Esophagus squamous epithelium (tissue), 5 donors: ENCODE measurements at places on chromosomes 16 and 17.

- H3K4me1 ChIP-seq: peaks cover 39% of the 10 kb centered on the region
- no peak overlapping the region for H3K4me3 ChIP-seq
- no peaks in the 10 kb centered on the region for H3K27me3 ChIP-seq
Observed at GRCh38 chr16:3842994-3843393, 37.5 kb downstream of the CREBBP start.

DNA sequence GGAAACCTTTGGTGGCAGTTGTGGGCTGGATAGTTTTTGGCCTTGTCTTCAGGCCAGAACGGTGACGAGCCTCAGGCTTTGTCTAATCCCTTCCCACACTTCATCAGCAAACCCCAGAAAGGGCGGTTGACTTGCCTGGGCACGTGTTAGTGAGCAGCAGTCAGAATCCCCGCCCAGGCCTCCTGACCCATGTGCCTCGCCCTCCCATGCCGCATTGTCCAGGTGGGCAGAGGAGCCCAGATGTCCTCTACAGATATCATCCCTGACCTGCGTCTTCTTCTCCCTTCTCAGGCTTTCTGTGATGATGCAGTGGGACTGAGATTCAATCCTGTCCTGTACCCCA, 82.5 kb downstream of the OR1D5 start:
- H3K4me3 ChIP-seq: no peak overlapping the region
- H3K27ac ChIP-seq: peak overlapping the region; percentile 67
- no peaks in the 10 kb centered on the region for H3K36me3 ChIP-seq
- peaks cover 7% of the 10 kb centered on the region for H3K4me1 ChIP-seq
- no peak for DNase-seq

GRCh38 chr17:72901657-72902056, 190.8 kb downstream of the SLC39A11 start:
- no peaks in the 10 kb centered on the region for H3K4me1 ChIP-seq
- no peak for DNase-seq
- H3K27me3 ChIP-seq: no peaks in the 10 kb centered on the region
- peaks cover 12% of the 10 kb centered on the region for H3K36me3 ChIP-seq
- H3K27ac ChIP-seq: no peak overlapping the region

DNA sequence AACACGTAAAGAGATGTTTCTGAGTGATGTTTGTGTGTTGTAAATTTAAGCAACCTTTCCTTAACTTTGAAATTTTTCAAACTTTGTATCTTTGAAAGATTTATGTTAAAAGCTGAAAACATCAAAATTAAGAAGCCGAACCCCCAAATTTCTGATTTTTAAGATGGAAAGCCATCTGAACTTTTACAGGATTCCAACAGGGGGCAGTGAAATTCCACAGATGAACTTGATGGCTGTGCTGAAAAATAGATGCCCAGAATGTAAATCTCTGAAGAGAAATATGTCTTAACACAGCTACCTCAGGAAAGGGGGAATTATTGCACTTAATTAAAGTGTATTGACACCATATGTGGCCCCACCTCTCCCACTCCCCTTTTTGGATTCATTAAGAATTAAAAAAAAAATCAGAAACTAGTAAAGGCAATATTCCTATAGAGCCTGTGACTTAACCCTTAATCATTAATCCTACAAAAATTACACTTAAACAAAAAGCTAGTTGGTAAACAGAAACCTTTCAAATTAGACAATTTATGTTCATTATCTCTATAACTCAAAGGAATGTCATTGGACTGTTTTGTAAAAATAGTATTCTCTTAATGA, 597.9 kb downstream of the KCNJ2 start:
- H3K27me3 ChIP-seq: no peaks in the 10 kb centered on the region
- DNase-seq: no peak
- H3K4me3 ChIP-seq: no peak overlapping the region
- no peaks in the 10 kb centered on the region for H3K4me1 ChIP-seq
- H3K27ac ChIP-seq: no peak overlapping the region

- H3K36me3 ChIP-seq: no peaks in the 10 kb centered on the region
- no peaks in the 10 kb centered on the region for H3K27me3 ChIP-seq
- no peak overlapping the region for H3K4me3 ChIP-seq
- no peaks in the 10 kb centered on the region for H3K4me1 ChIP-seq
Observed at GRCh38 chr17:52297230-52298010, 138.9 kb upstream of the CA10 start.

DNA sequence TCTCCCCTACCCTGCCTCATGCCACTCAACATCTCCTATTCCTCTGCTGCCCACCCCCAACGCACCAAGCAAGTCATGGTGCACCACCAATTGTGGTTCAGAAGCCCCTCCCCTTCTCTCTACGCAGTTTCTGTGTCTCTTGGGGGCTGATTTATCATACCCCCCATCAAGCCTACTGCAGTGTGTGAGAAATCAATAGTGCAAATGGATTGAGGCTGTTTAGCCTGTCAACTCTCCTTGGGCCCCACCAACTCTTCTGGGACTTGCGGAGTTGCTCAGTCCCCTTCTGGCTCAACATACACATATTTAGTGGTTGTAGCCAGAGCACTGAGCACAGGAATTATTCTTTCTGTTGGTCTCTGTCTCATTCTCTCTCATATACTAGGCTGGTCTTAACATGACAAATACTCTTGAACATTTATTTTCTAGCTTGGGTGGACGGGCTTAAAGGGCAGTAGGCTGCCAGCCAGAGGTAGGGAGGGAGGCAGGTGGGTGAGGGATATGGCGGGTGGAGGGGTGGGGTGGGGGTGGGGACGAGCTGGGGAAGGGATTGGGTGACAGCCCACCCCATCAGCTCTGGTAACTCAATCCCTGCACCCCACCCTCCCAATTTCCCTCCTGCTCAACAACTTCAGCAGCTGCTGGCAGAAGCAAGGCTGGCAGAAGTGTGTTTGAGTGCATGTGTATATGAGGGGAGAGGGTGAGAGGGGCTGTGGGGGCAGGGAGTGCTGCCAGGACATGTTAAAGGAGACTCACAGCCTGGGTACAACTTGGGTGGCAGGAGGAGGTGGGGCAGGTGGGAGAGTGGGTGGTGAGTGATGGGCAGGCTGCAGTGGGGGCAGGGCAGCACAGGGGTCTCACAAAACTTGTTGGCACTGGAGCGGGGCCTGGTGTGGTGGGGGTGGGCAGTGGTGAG, 4.9 kb downstream of the RARA start:
- DNase-seq: no peak
- H3K36me3 ChIP-seq: no peaks in the 10 kb centered on the region
- no peak overlapping the region for H3K4me3 ChIP-seq
- H3K27ac ChIP-seq: peak overlapping the region; percentile 80

- H3K4me1 ChIP-seq: no peaks in the 10 kb centered on the region
- no peak overlapping the region for H3K27ac ChIP-seq
- H3K36me3 ChIP-seq: no peaks in the 10 kb centered on the region
- H3K27me3 ChIP-seq: no peaks in the 10 kb centered on the region
- no peak for DNase-seq
Observed at GRCh38 chr16:12826559-12826958, 22.9 kb upstream of the CPPED1 start.

GRCh38 chr17:37489197-37490001, at the start of gene DUSP14:
Gene DUSP14 (plus strand): TSS chr17:37489891. CDS start chr17:37512273, 22,382 bp downstream.
- H3K4me1 ChIP-seq: peaks cover 71% of the 10 kb centered on the region
- H3K27ac ChIP-seq: peak within 1 kb of the TSS; percentile 92
- DNase-seq: no peak
- H3K27me3 ChIP-seq: no peaks in the 10 kb centered on the region
- H3K36me3 ChIP-seq: no peaks in the 10 kb centered on the region

DNA sequence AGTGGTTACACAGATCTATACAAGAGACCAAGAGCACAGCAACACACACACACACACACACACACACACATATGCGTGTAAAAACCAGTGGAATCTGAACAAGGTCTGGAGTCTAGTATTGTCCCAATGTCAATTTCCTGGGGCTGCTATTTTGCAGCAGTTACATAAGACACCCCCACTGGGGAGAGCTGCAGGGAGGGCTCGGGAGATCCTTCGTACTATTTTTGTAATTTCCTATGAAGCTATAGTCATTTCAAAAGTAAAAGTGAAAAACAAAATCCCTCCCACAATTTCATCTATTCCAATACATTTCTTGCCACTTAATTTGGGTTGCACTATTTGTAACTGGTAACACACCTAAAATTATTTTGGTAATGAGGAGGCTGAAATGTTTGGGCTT, 68.5 kb downstream of the C16orf95 start:
- no peak for DNase-seq
- no peaks in the 10 kb centered on the region for H3K4me1 ChIP-seq
- H3K27ac ChIP-seq: no peak overlapping the region
- no peak overlapping the region for H3K4me3 ChIP-seq
- no peaks in the 10 kb centered on the region for H3K27me3 ChIP-seq
